ENCODE measurements at places on chromosomes 11 and 22.

- DNase-seq, result no peak
Observed at GRCh38 chr22:22834783-22835182, 52.8 kb upstream of the IGLL5 start.

- no peak for DNase-seq
Observed at GRCh38 chr22:46058591-46059519, 81.9 kb upstream of the WNT7B start.

- no peak for DNase-seq
Observed at GRCh38 chr11:20457934-20458680, 70.6 kb downstream of the PRMT3 start.

- no peak for DNase-seq
Observed at GRCh38 chr11:115499241-115499799, 4.9 kb downstream of the CADM1 start.

GRCh38 chr11:78763664-78764063 is 189.0 kb upstream of the NARS2 start:
- no peak for DNase-seq

DNA sequence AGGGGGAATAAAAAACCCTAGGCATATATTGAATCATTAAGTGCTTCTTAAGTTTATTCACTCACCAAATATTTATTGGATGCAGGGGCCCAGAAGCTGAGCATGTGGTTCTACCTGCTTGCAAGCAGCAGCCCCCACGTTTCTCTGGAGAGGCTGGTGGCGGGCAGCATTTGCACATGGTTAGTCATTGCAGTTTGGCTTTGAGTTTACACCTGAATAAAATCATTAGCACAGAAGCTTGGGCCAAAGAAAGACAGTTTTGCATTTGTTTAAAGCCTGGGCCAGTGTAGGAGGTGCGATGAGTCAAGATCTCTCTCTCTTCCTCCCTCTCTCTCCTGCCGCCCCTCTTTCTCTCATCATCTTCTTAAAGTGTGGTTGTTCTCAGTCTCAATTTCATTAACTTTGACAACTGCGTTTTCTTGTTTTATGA is 72.6 kb downstream of the C22orf31 start:
- no peak for DNase-seq

DNA sequence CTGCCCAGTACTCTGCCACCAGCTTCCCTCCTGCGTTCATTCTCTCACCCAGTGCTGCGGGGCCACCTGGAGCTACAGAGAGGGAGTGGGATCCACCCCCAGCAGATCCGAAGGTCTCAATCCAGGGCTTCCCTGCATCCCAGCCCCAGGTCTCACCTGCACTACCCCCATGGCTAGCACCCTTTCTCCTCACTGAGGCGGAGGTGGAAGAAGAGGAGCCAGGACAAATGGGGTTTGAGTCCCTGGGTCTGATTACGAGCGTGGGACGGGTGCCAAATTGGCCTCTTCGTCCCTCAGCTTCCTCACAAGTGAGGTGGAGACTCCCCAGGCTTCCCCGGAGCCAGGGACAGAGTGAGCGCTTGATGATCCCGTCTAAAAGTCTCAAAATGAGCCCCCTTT is 64.2 kb downstream of the NFAM1 start:
- no peak for DNase-seq

GRCh38 chr11:118238929-118239328 is 13.2 kb downstream of the MPZL3 start:
- no peak for DNase-seq

Data from nephron progenitor cell (in vitro differentiated cells).